ENCODE measurements at places on chromosomes 3 and 15.
A peak's percentile ranks its signal among the peaks of the same experiment; 100 is the strongest.

GRCh38 chr3:190169877-190170276, 49.2 kb upstream of the P3H2 start:
- no peak for DNase-seq

GRCh38 chr3:8953313-8953712, 10.0 kb downstream of the RAD18 start:
- no peak for DNase-seq

GRCh38 chr3:99755831-99756230, 61.8 kb upstream of the CMSS1 start:
- DNase-seq, result no peak

- DNase-seq, result no peak
Measured at GRCh38 chr15:88126695-88127431, 129.7 kb downstream of the NTRK3 start.

DNA sequence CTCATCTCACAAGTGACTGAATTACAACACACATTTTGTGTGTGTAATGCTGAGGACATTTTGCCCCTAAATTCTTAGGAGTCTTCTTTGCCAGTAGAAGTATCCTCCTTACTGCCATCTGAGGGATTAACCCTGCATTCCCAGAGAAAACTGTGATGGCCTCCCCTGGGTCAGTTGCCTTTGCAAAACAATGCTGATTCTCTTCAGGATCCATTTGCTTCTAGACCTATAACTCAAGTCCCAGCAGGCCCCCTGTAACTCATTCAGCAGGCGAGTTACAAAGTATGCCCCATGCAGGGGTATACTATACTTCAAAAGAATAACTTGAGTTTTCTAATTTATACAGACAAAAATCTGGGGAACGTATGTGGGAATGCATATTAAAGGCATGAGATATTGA, 6.6 kb upstream of the MCF2L2 start:
- no peak for DNase-seq

- DNase-seq, result no peak
Measured at GRCh38 chr3:52433328-52433995, 11.4 kb downstream of the SEMA3G start.

DNA sequence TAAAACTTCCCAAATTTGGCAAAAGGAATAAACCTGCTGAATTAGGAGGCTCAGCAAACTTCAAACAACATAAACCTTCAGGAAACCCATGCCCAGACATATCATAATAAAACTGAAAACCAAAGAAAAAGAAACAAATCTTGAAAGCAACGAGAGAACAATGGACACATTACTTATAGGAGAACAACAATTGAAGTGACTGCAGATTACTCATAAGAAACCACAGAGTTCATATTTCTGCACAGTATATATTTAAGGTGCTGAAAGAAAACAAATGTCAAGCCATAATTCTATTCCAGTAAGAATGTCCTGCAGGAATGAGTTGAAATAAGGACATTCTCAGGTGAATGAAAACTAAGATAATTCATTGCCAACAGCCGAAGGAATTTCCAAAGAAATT, 80.8 kb upstream of the PROK2 start:
- DNase-seq, result no peak

- DNase-seq, result no peak
Measured at GRCh38 chr15:47364230-47365141, 352.8 kb upstream of the SEMA6D start.

DNA sequence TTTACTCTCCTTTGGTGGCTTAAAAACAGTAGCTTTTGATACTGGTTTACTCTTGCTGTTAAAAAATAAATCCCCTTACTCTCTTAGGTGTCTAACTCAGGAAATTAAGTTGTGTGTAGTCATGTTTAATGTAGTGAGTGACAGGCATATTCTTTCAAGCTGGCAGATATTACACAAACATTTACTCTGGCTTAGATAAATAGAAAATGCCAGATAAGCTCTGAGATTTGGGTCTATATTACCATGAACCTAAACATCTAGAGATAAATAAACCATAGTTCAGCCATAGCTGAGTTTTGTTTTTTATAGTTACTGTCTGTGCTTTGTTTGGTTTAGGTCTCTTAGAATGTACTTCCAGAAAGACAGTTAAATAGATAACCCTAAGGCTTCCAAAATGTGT, 2.4 kb downstream of the SEMA6D start:
- no peak for DNase-seq

DNA sequence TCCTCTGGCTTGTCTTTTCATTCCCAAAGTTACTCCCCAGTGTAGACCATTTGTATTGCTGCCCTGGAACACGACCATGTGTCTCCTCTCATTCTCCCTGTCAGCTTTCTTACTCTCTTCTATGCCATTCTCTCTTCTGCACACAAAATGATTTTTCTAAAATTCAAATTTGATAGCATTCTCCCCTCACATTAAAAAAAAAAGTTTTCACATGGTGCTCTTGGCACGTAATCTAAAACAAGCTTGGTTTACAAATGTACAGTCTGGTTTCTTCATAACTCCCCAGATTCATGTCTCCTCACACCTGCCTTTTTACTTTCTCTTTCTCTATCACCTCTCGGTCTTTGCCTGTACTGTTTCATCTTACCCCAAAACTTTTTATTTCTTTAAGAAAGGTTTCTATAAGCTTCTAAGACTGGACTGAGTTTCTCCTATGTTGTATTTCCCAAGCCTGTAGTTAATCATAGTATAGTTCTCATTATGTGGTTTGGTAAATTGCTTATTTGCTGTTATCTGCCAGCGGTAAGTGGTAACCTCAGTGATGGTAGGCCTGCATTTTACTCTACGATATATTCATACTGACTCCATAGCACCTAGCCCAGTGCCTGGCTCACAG, 31.2 kb downstream of the BCHE start:
- DNase-seq, result peak; percentile 14

DNA sequence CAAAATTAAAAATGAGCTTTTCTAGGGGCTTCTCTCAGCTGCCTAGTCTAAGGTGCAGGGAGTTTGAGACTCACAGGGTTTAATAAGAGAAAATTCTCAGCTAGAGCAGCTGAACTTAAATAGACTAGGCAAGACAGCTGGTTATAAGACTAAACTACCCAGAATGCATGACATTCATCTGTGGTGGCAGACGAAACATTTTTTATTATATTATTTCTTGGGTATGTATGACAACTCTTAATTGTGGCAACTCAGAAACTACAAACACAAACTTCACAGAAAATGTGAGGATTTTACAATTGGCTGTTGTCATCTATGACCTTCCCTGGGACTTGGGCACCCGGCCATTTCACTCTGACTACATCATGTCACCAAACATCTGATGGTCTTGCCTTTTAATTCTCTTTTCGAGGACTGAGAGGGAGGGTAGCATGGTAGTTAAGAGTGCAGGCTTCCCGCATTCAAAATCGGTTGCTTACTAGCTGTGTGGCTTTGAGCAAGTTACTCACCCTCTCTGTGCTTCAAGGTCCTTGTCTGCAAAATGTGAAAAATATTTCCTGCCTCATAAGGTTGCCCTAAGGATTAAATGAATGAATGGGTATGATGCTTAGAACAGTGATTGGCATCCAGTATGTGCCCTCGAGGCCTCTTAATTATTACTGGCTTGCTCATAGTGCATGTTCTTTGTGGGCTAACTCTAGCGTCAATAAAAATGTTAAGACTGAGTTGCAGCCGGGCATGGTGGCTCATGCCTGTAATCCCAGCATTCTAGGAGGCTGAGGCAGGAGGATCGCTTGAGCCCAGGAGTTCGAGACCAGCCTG, 984 bp downstream of the CCR5 start:
- no peak for DNase-seq

GRCh38 chr15:47607695-47608094, 109.6 kb upstream of the SEMA6D start:
- DNase-seq, result no peak

GRCh38 chr3:135147657-135148056, 352.6 kb downstream of the EPHB1 start:
- DNase-seq, result no peak

- DNase-seq, result no peak
Measured at GRCh38 chr15:39854161-39854560, 65.9 kb downstream of the GPR176 start.

- DNase-seq, result no peak
Measured at GRCh38 chr3:187746059-187746441, 782 bp upstream of the BCL6 start.

- no peak for DNase-seq
Measured at GRCh38 chr3:152402695-152403451, 134.1 kb downstream of the MBNL1 start.

- DNase-seq, result peak; percentile 11
Measured at GRCh38 chr15:44261007-44261706, 27.4 kb upstream of the GOLM2 start.

DNA sequence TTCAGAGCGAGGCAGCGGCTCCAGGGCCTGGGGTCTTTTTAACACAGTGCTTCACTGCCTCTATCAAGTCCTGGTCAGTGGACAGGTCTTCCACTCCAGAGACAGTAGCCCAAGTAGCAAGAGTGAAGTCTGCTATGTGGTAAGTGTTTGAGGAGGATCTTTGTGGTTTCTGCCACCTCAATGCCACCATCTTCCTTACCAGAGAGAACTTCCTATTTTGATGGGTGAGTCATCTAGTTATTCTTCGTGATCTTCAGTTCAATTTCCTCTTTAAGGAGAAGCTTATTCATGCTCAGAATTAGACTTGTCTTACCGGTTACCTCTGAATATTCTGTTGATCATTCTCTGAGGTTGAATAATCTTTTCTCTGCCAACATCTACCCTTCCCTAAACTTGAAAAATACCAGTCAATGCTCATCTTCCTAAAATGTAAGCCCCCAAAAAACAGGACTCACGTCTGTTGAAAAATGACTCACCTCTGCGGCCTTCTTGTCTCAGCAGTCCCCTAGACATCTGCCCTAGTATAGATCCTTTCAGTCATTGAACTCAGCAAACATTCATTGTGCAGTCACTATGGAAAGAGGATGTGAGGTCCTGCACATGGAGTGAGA, 32.2 kb upstream of the BCL6 start:
- no peak for DNase-seq

DNA sequence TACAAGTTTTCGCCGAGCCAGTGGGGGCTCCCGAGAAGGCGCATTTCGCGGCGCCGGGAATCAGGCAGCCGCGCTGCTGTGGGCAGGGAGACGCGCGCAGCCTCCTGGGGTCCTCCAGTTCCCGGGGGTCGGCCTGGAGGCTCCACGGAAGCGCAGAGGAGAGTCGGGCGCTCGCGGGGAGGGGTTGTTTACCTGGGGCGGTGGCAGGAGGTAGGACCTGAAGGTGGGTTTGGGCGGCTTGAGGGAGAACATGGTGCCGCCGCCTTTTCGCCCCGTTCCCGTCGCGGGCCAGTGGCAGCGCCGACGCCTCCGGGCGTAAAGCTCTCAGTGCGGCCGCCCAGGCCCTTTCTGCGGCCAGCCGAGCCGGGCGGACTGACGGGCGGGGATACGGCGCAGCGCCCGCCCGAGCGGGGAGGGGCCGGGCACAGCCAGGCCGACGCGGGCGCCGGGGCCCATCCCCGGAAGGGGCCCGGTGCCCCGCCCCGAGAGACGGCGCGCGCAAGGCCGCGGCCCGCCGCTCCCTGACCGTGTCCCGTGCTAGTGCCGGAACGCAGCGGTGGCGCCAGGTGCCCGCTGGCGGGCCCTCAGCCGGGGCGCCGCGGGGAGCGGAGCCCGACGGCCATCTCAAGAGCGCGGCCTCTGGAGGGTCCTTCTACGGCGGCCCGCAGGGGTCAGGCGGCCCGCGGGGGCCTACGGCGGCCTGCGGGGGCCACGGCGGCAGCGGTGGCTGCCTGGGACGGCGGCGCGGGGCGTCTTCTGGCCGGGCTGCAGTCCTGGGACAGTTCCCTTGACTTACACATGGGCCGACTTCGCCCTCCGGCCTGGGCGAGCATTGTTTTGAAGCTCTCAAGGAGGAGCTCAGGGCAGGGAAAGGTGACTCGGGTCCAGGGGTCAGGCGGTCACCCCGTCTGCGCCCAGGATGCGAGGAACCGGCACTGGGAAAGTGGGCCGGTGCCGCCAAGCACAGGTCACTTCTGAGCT, at the start of gene MTMR10:
MTMR10 (minus strand) TSS at position 374 of the 981 bp plus-strand sequence; CDS start at position 252, 122 bp downstream.
- DNase-seq, result peak; percentile 79

- DNase-seq, result no peak
Measured at GRCh38 chr3:152126260-152126659, 142.5 kb upstream of the MBNL1 start.

- peak; percentile 31 for DNase-seq
Measured at GRCh38 chr3:44995142-44995770, 19.2 kb downstream of the EXOSC7 start.

DNA sequence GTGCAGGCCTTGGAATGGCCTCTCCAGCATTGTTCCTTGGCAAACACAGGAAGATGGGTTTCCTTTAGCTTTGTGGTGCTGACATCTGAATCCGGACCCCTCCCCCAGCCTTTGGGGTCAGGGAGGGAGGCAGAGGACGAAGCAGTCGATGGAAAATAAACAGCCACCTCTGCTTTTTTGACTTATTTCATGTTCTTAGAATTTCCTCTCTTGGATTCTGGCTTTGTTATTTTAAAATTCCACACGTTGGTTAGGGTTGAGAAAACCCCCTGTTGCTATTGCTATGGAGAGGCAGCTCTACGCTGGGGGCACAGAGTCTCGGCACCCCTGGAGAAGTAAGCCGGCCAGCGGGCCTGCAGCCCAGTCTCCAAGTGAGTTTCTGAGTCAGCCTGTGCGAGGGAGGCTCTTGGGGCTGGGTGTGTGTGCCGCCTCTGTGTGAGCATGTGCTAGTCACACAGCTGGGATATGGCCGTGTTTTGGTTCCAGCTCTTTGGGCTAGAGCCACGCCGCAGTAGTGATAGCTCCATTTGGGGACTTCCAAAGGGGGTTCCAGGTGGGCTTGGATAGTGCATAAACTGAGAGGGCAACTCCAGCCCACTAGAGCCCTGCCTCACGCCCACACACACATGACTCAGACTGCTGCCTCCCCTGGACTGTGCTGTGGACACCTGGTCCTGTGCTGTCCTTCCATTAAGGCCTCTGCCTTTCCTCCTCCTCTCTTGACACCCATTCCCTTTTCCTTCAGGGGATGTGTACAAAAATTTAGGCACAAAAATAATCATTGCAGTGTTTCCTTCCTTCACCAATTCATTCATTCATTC, 58.8 kb downstream of the AMOTL2 start:
- DNase-seq, result no peak

GRCh38 chr3:105865867-105866350, 2.9 kb downstream of the CBLB start:
- no peak for DNase-seq

DNA sequence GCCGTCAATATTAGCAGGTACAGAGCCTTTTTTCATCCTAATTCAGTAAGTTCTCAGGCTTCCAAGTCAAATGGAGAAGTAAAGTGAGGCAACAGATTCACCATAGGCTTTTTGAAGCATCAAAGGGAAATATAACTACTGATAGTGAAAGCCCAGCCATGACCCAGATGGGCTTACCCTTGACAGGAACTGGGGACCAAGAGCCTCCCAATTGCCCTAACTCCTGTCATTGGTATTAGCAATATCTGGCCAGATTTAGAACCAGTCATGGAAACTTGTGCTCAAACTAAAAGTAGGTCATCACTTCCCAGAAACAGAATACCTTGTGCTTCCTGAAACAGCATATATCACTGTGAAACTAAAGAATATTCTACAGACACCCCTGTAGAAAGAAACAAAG, 33.0 kb downstream of the NME9 start:
- DNase-seq, result no peak

Data from NCI-H2081 (cell line).